ENCODE measurements at places on chromosomes 11 and 22.

- no peak for DNase-seq
Measured at GRCh38 chr22:24440718-24441405, 13.5 kb downstream of the ADORA2A start.

DNA sequence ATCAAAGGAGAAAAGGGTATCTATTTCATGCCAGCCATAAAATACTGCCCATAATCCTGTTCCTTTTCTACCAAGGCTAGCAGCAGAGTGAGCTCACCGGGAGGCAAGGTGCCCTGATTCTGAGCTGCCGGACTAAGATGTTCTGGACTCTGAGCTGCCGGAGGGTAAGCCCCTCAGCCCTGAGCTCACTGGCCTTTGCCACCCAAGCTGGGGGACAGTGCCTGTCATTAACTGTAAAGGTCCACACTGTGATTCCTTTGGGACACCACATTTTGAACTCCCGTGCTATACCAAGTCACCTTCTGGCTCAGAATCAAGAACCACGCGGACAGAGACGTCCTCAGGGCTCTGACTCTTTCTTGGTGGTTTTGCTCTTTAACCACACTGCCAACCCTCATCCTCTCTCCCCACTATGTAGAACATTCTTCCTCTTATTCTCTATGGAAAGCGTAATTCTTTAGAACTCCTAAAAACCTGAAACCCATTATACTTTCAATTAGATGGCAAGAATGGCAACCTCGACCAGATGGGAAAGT is 88.4 kb upstream of the BID start:
- no peak for DNase-seq

GRCh38 chr11:132898676-132899075 is 633.6 kb downstream of the OPCML start:
- DNase-seq: no peak

GRCh38 chr11:77172666-77172982 is 44.6 kb downstream of the MYO7A start:
- DNase-seq: no peak

DNA sequence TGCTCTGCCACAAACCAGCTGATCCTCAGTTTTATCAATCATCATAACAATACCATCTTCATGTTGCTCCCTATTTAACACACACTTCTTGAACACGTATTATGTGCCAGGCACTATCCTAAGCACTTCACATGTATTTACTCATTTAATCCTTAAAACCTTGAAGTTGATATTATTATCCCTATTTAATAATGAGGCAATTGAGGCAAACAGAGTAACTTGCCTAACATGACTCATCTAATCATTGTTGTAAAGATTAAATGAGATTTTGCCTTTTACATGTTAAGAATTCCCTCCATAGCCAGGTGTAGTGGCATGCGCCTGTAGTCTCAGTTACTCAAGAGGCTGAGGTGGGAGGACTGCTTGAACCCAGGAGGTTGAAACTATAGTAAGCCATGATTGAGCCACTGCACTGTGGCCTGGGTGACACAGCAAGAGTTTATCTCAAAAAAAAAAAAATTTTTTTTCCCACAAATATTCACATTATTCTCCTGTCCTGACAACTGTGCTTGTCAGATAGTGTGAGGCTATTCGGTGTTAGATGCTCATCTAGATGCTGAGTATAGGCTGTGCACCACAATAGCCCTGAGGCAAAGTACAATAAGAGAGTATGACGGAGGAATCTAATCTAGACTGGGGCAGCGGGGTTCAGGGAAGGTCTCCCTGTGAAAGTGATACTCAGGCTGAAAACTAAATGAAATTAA is 13.4 kb downstream of the CKAP5 start:
- DNase-seq: no peak

DNA sequence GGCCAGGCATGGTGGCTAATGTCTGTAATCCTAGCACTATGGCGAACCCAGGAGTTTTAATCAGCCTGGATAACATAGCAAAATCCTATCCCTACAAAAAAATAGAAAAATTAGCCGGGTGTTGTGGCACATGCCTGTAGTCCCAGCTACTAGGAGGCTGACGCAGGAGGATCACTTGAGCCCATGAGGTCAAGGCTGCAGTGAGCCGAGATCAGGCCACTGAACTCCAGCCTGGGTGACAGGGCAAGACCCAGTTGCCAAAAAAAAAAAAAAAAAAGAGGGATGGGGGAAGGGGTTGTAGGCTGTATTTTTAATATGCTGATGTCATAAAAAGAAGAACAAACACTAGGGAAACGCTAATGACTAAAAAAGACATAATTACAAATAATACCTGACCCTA is 12.1 kb downstream of the DDX6 start:
- DNase-seq: no peak

DNA sequence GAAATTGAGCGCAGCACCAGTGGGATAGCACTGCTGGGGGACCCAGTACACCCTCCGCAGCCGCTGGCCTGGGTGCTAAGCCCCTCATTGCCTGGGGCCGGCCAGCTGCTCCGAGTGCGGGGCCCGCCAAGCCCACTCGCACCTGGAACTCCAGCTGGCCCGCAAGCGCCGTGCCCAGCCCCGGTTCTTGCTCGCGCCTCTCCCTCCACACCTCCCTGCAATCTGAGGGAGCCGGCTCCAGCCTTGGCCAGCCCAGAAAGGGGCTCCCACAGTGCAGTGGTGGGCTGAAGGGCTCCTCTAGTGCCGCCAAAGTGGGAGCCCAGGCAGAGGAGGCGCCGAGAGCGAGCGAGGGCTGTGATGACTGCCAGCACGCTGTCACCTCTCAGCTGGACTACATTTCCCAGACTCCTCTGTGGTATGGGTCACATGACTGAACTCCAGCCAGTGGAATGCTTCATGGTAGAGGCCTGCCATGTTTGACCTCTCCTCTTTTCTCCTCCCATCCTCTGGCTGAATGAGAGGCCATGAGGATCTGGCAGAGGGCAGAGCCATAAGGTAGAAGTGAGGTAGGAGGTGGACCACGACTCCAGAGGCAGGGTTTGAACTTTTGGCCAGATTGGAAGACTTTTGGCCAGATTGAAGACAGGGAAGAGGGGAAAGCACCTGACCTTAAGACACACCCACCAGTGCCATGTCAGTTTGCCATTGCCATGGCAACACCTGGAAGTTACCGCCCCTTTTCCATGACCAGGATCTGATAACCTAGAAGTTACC is 6.2 kb downstream of the MRGPRD start:
- no peak for DNase-seq

GRCh38 chr11:31821766-31822165 is 10.6 kb upstream of the PAX6 start:
- no peak for DNase-seq

DNA sequence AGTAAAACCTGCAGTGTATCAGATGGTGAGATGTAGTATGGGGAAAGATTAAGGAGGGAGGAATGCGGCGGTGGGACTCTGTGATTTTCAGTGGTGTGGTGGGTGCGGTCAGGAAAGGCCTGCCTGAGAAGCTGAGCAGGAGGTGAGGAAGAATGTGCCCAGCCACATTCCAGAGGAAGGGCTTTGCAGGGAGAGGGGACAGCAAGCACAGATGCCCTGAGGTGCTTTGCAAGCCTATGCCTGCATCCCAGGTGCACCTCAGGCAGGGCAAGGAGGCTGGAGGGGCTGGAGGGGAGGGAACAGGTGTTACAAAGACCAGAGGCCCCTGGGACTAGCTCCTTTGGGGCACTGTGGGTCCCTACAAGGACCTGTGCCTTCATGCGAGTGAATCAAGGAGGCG is 42.1 kb downstream of the MYO7A start:
- DNase-seq: no peak

Data from epithelial cell of prostate (primary cell).